ENCODE measurements at places on chromosomes 16 and 17.

- no peak for DNase-seq
These were observed 15.2 kb downstream of the GAN start for GRCh38 chr16:81329947-81330346.

DNA sequence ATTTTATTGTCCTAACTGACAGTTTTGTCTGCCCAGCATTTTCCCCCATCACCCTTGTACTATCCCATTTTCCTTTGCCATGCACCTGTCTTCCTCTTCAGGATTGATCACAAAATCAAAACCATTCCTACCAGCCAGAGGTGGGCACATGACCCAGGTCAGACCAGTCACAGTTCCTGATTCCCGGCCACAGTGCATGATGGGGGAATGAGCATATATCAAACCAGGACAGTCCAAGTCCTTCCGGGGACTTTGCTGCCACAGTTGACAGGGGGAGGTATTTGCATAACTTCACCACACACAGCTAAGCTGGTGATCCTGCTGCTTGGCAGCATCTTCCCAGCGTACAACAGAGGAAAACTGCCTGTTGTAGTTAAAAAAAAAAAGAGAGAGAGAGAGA is 493.9 kb downstream of the WWOX start:
- no peak for DNase-seq

GRCh38 chr16:77555791-77556190 is 121.0 kb upstream of the ADAMTS18 start:
- no peak for DNase-seq

DNA sequence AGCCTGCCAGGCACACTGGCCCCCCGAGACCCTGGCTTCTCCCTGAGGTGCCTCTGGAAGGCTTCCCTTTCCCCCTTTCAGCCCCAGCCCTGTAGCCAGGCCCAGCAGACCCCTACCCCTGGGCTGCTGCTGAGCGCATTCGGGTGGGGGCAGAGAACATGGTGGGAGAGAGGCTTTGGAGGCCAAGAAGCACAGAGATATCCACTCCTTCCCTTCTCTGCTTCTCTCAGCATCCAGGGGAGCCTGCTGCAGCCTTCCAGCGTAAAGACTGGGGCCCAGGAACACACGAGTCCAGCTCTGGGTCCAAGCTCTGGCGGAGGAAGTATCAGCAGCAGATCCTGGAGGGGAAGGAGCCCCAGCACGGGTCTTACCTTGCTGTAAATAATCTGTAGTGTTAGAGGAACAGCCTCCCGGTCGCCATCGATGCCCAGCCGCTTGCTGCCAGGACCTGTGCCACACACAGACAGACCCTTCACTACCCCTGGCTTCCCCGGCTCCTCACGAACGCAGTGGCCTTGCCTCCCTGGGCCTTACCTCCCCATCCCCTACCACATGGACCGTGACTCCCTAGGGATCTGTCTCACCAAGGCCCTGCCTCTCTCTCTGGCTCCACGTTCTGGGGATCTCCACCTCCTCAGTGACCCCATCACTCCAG is 17.0 kb upstream of the PIK3R6 start:
- no peak for DNase-seq

DNA sequence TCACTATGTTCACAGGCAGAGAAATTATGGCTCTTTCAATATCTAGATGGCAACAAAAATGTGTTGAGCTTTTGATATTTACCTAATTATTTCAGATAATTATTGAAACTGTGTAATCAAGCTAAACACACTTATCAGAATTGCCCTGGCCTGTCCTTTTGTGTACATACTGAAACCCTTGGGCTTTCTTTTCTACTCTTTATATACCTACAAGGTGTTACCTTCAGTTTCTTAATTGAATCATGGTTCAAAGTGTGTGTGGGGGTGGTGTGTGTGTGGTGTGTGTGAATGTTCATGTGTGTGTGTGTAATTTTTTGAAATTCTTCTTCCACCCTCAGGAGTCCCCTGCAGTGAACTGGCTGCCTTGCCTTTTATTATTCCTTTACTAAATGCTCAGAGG is 506.8 kb upstream of the SOX9 start:
- DNase-seq, result no peak

DNA sequence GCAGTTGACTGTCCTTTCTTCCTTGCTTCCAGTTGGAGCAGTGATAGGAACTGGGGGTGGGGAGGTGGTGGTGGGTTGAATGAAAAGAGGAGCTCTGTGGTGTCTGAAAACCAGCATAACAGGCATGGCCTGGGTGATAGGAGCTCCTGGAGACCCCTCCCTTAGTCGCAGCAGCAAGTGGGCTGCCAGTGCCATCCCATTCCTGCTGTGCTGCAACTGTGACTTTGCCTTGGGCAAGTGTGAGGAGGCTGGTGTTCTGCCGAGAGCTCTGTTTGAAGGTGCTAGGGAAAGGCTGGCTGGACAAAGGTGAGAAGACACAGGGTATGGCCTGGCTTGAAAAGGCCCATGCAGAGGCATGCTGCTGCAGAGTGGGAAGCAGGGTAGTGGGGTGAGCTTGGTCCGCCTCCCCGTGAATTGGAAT is 2.7 kb upstream of the CDK5R1 start:
- DNase-seq, result no peak

DNA sequence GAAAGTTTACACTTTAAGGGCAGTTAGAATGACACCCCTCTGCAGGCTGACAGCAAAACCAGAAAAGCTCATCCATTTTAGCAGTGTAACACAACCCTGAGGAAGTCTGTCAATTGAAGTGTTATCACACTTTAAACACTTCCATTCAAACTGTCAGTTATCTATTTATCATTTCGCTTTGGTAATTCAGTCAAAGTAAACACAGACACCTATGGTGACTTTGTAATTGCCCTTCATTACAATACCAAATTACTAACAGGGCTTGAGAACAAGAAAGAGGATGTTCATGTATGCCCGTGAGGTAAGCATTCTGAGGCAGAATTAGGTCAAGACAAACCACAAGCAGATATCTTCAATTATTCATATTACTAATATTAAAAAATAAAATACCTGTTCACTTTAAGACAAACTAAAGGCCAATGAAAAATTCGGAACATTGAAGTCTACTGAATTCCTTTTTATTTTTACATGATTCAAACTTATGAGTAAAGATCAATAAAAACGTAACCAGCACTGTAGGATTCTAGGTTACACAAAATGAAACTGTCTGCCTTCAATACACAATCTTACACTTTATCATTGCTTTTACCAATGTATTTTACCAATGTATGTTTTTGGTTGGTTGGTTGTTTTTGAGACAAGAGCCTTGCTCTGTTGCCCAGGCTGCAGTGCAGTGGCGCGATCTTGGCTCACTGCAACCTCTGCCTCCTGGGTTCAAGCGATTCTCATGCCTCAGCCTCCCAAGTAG is 57.1 kb downstream of the BRIP1 start:
- no peak for DNase-seq
